ENCODE measurements at places on chromosomes 2 and 18.

GRCh38 chr18:478681-479080 lies 21.8 kb downstream of the COLEC12 start:
- DNase-seq: no peak

DNA sequence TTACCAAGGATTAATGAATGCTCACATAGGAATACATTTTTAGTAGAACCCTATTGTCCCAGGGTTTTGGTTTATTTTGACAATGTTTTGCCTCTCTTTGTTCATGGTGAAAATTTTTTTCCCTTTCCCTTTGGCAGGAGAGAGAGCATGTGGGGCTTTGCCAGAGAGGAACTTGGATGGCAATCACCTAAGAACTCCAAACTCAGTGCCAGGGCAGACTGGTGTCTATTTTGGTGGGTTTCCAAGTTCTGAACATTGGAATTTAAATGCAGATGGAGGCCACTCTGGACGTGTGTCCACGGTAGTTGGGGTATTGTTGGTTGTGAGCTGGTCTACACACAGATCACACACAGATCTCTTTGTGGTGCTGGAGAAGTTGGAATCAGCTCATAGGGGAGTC lies 2091.1 kb upstream of the PIK3C3 start:
- DNase-seq: no peak

GRCh38 chr18:41343808-41344207 lies 611.2 kb upstream of the PIK3C3 start:
- DNase-seq: no peak

GRCh38 chr2:122704109-122704563 lies 948.7 kb downstream of the TSN start:
- no peak for DNase-seq

- no peak for DNase-seq
These were observed 34.4 kb upstream of the CYP27C1 start for GRCh38 chr2:127254386-127254981.

- DNase-seq: no peak
These were observed 155.4 kb downstream of the MAP2 start for GRCh38 chr2:209579230-209579749.

DNA sequence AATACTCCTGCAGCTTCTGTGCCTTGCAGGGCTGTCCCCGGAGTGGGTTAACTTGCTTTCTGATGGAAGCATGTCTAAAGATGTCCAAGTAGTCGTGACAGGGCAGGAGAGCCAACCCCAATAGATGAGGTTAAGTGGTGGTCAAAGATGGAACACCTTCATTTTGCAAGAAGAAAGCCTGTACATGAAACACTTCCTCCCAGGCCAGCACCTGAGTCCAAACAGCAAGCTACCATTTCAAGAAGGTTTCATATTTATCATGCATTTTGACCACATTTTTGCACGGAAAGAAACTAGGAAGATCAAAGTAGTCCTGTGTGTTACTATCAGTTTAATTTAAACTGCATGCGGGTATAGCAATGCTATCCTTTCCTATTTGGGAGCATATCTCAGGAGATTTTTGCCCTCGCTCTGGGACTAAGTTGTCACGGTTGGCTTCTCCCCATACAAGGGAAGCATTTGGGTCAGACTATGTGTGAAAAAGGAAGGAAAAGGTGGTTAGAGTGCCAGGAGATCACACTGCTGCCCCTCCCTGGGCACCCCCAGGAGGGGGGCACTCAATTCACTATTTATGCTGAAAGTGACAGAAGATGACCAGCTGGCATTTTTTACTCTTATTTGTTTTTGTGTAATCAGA lies 187.6 kb downstream of the ZNF521 start:
- no peak for DNase-seq

GRCh38 chr2:102880731-102881130 lies 118.9 kb downstream of the TMEM182 start:
- no peak for DNase-seq

GRCh38 chr2:142315346-142315745 lies 184.5 kb upstream of the LRP1B start:
- no peak for DNase-seq

DNA sequence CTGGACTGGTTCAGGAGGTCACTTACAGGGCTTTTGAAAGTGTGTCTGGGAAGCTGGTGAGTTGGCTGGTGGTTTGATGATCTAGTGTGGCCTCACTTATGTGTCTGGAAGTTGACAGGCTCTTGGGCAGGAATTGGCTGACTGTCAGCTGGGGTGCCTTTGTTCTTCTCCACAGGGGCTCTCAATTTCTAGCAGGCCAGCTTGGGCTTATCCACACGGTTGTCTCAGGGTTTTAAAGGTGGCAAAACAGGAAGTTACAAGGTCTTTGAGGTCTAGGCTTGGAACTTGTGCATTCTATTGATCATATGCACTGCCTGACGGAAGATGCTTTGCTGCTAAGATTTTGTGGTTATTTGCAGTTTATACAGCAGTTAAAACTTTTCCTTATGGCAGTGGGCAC lies 52.0 kb upstream of the CELF4 start:
- DNase-seq: no peak

- no peak for DNase-seq
These were observed 16.5 kb upstream of the MEIS1 start for GRCh38 chr2:66418381-66418780.

DNA sequence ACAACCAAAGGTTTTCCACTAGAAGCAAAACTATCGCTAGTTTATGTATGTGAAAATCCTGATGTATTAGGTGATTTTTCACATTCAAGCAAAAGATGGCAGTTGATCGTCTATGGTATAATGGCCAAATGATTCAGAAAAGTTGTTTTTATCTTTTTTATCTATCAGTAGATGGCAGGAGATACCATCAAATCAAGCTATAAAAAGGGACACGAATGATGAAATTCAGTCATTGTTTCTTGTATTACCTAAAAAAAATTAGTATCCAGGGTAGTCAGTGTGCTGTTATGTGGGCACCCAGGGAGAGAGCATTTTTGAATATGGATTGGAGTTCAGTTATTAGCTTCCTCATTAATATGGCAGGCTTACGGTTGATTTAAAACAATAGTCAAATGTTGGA lies 22.9 kb upstream of the CAVIN2 start:
- no peak for DNase-seq

- DNase-seq: no peak
These were observed 30.1 kb upstream of the EFHD1 start for GRCh38 chr2:232603283-232603682.

- no peak for DNase-seq
These were observed 20.2 kb downstream of the DRC1 start for GRCh38 chr2:26421961-26422360.

DNA sequence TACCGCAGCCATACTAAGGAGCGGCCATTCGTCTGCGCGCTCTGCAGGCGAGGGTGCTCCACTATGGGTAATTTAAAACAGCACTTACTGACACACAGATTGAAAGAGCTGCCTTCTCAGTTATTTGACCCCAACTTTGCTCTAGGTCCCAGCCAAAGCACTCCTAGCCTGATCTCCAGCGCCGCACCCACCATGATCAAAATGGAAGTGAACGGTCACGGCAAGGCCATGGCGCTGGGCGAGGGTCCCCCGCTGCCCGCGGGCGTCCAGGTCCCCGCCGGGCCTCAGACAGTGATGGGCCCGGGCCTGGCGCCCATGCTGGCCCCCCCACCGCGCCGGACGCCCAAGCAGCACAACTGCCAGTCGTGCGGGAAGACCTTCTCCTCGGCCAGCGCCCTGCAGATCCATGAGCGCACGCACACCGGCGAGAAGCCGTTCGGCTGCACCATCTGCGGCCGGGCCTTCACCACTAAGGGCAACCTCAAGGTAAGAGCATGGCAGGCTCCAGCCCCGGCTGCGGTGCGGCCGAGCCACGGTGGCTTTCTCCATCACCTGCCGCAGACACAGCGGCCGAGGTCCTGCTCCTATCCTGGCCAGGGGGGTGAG lies 15.5 kb downstream of the SALL3 start:
- DNase-seq: no peak
